Epithelial cell of prostate (primary cell): ENCODE measurements at places on chromosomes 16 and 17.

GRCh38 chr16:51508490-51509212 lies 357.6 kb upstream of the SALL1 start:
- no peak for DNase-seq

DNA sequence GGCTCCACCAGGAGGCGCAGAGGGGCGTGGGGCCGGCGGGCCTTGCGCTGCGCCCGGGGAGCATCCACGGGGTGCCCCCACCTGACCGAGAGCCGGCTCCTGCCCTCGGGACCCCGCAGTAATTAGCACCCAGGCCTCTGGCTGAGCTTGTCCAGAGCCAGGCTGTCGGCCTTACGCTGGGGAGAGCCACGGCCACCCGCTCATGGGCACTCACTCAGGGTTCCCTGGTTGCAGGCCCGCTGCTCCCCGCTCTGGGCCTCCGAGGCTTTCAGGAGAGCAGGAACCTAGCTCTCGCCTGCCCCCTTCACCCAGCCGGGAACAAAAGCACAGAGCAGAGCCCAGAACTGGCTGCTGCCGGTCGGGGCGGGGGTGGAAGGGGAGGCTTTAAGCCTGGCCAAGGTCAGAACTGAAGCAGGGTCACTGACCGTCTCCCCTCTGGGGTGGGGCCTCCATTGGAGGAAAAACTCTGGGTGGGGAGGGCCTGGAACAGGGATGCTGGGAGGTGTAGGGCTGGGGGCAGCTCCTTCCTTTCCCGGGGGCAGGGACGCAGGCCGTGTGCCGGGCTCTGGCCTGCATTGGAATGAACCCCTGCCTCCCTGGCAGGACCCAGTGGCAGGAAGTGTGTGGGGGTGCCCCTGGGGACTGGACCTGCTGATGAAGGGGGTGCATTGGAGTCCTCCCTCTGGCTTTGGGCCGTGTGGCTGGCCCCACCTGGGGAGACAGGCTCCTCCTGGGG lies 12.3 kb downstream of the GLIS2 start:
- DNase-seq = no peak

- no peak for DNase-seq
Measured at GRCh38 chr16:85058909-85059308, 31.3 kb downstream of the KIAA0513 start.

- no peak for DNase-seq
Measured at GRCh38 chr16:18788828-18789514, 1.2 kb downstream of the RPS15A start.

DNA sequence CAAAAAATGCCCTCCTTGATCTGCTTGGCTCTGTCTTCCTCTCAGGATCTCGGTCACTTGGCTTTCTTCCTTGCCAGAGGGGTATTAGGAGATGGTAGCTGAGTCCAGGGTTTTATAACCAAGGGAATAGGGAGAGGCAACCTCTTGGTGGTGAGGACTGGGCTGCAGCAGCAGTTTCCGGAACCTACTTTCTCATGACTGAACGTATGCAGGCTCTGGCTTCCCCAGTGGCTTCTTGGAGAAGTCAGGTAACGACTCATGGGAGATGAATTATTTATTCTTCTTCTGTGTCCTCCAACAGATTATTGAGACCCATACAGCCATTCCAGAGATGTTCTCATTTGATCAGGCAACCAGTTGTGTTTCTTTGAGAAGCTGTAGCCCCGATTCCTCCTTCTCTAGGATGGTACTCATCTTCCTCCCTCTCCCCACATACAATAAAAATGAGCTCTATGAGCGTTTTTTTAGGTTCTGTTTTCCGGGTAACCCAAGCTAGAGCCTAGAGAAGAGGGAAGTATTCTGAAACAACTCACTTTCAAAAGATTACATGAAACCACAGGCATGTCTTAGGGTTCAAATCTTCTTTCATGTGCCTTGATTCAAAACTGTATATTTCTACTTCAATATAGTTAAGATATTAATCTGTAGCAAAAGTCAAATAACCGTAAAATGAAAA lies 22.3 kb upstream of the DHX40 start:
- DNase-seq = no peak

- DNase-seq = no peak
Measured at GRCh38 chr16:5020551-5020950, 13.2 kb downstream of the NAGPA start.

DNA sequence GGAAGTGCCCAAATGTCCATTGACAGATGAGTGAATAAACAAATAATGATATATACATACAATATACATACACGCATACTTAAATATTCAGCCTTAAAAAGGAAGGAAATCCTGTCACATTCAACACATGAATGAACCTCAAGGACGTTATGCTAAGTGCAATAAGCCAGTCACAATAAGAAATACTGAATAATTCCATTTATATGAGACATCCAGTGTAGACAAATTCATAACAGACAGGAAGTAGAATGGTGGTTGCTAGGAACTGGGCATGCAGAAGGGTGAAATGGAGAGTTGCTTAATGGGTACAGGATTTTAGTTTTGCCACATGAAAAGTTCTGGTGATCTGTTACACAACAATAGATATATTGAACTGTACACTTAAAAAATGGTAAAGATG lies 8.8 kb upstream of the ITGB4 start:
- no peak for DNase-seq

- no peak for DNase-seq
Measured at GRCh38 chr17:73663614-73664013, 19.4 kb upstream of the SDK2 start.

GRCh38 chr17:4658478-4659305 lies 17.2 kb upstream of the ALOX15 start:
- no peak for DNase-seq

GRCh38 chr17:35188111-35188510 lies 6.1 kb downstream of the SLC35G3 start:
- no peak for DNase-seq

DNA sequence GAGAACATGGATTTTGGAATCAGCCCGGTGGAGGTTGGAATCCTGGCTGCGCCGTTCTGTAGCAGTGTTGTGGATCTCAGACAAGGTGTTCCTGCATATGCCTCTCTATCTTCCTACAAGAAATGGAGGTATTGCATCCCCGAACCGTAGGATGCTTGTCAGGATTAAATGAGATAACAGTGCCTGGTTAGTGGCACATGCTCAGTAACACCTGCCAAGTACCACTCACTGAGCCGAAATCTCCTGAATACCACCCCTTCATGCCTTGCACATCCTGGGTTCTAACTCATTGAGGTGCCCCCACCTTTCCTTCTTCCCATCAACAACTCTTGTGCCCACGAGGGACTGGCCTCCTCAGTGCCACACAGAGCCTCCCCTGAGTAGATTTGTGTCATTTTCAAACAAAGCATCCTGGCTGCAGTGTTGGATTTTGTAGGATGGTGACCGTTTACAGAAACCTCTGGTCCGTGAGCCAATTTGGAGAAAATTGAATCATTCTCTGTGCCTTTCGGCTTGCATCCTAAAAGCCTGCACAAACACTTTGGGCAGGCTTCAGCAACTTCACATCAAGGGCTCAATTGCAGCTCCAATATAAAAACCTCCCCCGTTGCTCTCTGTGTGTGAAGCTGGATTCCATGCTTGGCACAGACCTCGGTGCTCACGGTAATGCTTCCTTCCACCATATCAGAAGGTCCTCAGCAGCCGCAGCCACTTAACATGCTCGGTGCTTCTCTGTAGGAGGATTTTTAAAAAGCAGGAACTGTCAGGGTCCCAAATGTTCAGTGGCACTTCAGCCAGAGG lies 84.2 kb downstream of the WWOX start:
- no peak for DNase-seq

- DNase-seq = no peak
Measured at GRCh38 chr17:4666296-4666695, 24.8 kb upstream of the ALOX15 start.

GRCh38 chr17:77810536-77810935 lies 148.0 kb upstream of the TNRC6C start:
- no peak for DNase-seq

DNA sequence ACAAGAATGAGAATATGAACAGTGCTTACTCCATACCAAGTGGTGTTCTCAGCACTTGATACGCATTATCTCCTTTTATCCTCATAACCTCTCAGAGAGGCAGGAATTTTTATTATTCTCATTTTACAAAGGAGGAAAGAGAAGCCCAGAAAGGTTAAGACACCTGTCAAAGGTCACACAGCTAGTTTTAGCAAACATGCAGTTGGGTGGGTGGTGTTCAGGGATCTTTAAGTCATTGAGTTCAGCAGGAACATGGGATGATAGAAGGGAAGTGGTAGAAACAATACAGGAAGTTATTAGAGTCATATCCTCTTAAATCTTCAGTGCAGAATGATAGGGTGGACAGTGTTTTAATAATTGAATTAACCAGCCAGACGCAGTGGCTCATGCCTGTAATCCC lies 95.4 kb downstream of the IRX3 start:
- no peak for DNase-seq

DNA sequence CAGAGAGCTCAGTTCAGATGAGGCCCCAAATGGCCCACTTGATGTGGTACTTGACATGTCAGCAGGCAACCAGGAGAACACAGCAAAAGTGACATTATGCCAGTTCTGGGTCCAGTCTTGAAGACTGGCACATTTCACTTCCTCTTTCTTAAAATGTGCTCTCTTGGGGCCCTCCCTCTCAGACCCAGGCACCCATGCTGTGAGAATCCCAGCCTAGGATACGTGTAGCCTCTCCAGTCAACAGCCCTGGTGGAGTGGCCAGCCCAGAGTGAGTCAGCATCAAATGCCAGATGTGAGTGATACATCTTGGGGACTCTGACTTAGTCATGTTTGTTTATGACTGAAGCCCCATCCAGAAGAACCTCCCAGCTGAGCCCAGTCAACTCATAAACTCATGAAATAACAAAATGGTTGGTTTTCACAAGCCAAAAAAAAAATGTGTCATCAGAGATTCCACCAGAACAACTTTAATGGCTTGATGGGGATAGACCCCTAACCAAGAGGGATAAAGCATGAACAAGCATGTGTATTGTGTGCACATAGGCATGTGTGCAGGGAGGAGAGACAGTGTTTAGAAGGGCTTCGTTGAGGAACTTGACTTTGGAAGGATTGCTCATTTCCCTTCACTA lies 82.5 kb upstream of the TNRC6C start:
- no peak for DNase-seq

DNA sequence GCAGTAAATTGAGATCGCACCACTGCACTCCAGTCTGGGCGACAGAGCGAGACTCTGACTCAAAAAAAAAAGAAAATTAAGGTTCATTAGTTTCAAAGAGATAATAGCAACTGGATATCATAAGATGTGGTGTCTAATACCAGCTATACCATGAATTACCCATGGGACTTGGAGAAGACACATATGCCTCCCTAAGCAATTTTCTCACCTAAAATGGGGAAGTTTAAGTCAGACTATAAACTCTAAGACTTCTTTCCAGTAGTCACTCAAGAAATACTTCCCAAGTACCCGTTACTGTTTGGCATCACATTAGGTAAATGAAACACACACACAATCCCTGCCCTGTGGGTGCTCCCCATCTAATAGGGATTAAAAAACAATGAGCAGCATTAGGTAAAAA lies 22.6 kb downstream of the SMURF2 start:
- DNase-seq = no peak

- DNase-seq = no peak
Measured at GRCh38 chr16:46826631-46827030, 4.3 kb downstream of the C16orf87 start.

GRCh38 chr17:50908860-50909764 lies 43.0 kb upstream of the TOB1 start:
- DNase-seq = no peak

DNA sequence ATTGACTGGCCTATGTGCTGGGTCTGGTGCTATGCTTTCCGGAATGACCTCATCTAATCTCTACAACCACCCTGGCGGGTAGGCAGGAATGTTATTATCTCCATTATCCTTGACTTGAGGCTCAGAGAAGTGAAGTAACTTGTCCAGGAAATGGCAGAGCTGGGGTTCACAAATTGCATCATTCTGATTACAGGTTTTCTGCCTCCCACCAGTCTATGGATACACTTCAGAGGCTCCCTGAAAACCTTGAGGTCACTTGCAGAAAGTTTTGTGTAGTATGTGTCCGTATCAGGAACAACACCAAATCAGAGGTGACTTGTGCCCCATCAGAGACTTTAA lies 19.1 kb downstream of the NOD2 start:
- no peak for DNase-seq

DNA sequence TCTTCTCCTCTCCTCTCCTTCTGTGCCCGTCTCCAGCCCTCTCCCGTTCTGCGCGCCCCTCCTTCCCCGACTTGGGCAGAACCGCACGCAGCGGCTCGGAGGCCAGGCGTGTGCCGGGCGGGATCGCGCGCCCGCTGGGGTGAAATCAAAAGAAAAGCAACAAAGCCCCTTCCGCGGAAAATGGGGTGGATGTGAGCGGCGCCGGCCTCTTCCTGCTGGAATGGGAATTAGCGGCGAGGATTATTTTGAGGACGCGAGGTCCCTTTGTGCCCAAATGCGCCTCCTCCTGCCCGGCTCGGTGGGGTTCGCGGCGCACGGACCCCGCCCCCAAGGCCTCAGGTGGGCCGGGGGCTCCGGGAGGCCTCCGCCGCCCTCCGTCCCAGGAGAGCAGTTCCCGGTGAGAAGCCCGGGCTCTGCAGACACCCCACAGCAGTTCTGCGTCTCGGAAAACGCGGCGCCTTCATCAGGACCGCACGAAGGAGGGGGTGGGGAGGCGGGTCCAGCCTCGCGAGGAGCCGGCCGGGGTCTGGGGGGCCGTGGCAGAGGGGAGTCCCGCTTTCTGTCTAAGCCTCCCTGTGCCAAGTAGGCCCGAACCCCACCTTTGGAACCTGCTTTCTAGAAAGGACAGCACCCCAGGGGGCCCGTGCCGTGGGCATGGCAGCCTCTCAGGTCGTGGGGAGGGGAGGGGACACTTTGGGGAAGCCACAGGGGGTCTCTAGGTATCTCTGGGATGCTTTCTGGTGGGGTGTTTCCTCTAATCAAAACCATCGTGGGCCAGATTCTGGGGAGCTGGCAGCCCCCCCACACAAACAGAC lies 91.0 kb upstream of the CBX4 start:
- no peak for DNase-seq

GRCh38 chr16:59697761-59698160 lies 963.6 kb upstream of the GOT2 start:
- DNase-seq = no peak

- peak; percentile 41 for DNase-seq
Measured at GRCh38 chr17:81991684-81992305, 14.4 kb downstream of the ASPSCR1 start.

DNA sequence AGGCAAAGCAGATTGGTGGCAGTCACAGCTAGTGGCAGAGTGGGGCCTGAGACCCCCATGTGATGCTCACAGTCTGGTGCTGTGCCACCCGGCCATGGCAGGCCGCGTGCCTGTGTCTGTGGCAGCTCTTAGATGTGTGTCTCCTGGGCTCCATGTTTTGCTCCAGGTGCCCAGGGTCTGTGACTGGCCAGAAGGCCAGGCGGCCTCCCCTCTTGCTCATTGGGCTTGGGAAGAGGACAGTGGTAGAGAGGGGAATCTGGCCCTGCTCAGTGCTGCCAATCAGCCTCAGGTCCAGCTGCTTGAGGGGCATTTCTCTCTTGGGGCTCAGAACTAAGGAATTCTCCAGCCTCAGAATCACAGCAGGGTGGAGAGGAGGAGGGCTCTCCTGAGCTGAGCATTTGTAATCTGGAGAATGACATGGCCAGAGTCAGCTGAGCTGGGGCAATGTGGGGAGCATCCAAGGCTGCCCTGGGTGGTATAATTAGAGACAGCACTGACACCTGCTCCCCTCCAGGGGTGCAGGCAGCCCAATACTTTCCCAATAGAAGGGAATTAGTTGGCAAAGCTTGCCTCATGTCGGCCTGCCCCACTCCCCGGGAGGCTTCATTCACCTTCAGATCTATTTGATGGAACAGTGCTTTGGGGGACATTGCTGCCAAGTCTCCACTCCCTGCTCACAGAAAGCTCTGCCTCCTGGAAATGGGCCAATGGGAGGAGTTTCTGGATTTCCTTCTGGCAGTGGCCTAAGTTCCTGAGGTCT lies 2.7 kb upstream of the LASP1NB start:
- DNase-seq = no peak

- DNase-seq = no peak
Measured at GRCh38 chr17:573036-573435, 141.6 kb downstream of the VPS53 start.
